ENCODE measurements at places on chromosomes 6 and 20. TPM values are rescaled to one million over a fixed set of nuclear protein-coding genes. Genes with fewer than 3 reads are reported as not detected.

GRCh38 chr6:65259059-65259458 lies 448.0 kb downstream of the EYS start:
- no peaks in the 10 kb centered on the region for H3K36me3 ChIP-seq
- DNase-seq, result no peak
- no peaks in the 10 kb centered on the region for H3K27me3 ChIP-seq
- no peak overlapping the region for H3K27ac ChIP-seq

GRCh38 chr6:145155411-145155810 lies 579.9 kb downstream of the EPM2A start:
- H3K4me1 ChIP-seq, result no peaks in the 10 kb centered on the region
- DNase-seq, result no peak
- H3K4me3 ChIP-seq, result no peak overlapping the region
- H3K27me3 ChIP-seq, result no peaks in the 10 kb centered on the region

The C6orf15 gene
- not detected for total RNA-seq

- no peak overlapping the region for H3K27ac ChIP-seq
- H3K4me1 ChIP-seq, result peaks cover 6% of the 10 kb centered on the region
- no peaks in the 10 kb centered on the region for H3K27me3 ChIP-seq
- DNase-seq, result no peak
- no peak overlapping the region for H3K4me3 ChIP-seq
- no peaks in the 10 kb centered on the region for H3K36me3 ChIP-seq
These were observed 1.7 kb upstream of the ADGRF5 start for GRCh38 chr6:46923476-46923875.

GRCh38 chr6:66265737-66266136 lies 558.7 kb upstream of the EYS start:
- H3K27ac ChIP-seq, result no peak overlapping the region
- no peak for DNase-seq
- no peaks in the 10 kb centered on the region for H3K4me1 ChIP-seq
- no peak overlapping the region for H3K4me3 ChIP-seq
- no peaks in the 10 kb centered on the region for H3K36me3 ChIP-seq
- no peaks in the 10 kb centered on the region for H3K27me3 ChIP-seq

DNA sequence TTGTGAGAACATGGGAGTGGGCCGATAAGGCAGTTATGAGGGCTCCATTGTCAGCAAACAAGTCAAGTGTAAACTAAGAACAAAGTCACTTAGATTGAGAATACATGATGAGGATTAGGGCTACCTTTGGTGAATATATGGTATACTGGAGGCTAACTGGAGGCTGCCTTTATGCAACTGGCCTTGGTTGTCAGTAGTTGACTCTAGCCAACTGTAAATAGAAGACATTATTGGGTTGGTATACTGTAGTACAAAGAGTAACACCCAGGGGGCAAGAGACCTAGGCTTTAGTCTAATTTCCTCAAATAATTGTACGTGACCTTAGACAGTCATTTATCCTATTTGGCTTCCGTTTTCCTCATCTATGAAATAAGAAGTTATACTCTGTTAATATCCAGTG lies 235.2 kb downstream of the ARID1B start:
- H3K27me3 ChIP-seq, result no peaks in the 10 kb centered on the region
- no peak overlapping the region for H3K4me3 ChIP-seq
- no peaks in the 10 kb centered on the region for H3K4me1 ChIP-seq
- H3K36me3 ChIP-seq, result no peaks in the 10 kb centered on the region
- no peak overlapping the region for H3K27ac ChIP-seq
- DNase-seq, result no peak

DNA sequence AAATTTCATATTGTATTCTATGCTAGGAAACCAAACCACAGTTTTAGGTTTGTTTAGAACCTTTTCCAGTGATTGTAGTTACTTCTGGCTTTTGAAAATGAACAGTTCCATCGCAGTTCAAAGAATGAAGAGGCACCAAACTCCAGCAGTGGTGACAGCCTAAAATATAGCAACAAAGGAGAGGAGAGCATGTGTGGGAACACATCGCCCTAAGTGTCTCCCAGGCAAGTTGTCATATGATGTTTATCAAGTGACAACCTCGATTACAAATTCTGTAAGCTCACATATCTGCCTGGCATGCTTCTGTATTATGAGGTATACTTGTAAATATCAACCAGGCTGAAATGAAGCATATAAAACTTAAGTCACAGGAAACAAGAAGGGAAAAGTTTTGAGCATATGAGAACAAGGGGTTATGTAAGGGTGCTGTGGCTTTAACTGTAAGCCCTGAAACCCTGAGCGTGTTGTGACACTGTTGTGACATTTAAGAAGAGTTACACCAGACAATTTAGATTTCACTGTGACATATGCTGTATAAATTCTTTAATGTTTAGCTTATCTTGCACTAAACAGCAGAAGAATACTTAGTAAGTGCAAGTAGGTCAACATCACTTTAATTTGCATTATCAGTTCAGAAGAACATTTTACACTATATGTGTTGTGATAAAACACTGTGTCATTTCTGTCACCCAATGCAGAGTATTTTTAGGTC lies 29.1 kb upstream of the FBXL4 start:
- no peak for DNase-seq
- no peak overlapping the region for H3K4me3 ChIP-seq

GRCh38 chr6:44678252-44678935 lies 290.9 kb downstream of the CDC5L start:
- H3K4me1 ChIP-seq, result no peaks in the 10 kb centered on the region
- H3K27me3 ChIP-seq, result no peaks in the 10 kb centered on the region
- H3K36me3 ChIP-seq, result no peaks in the 10 kb centered on the region
- H3K4me3 ChIP-seq, result no peak overlapping the region

The DDO gene
- total RNA-seq, result 0.32 TPM

GRCh38 chr6:15036690-15037245 lies 209.1 kb upstream of the JARID2 start:
- no peak overlapping the region for H3K4me3 ChIP-seq
- no peaks in the 10 kb centered on the region for H3K36me3 ChIP-seq
- no peak overlapping the region for H3K27ac ChIP-seq

DNA sequence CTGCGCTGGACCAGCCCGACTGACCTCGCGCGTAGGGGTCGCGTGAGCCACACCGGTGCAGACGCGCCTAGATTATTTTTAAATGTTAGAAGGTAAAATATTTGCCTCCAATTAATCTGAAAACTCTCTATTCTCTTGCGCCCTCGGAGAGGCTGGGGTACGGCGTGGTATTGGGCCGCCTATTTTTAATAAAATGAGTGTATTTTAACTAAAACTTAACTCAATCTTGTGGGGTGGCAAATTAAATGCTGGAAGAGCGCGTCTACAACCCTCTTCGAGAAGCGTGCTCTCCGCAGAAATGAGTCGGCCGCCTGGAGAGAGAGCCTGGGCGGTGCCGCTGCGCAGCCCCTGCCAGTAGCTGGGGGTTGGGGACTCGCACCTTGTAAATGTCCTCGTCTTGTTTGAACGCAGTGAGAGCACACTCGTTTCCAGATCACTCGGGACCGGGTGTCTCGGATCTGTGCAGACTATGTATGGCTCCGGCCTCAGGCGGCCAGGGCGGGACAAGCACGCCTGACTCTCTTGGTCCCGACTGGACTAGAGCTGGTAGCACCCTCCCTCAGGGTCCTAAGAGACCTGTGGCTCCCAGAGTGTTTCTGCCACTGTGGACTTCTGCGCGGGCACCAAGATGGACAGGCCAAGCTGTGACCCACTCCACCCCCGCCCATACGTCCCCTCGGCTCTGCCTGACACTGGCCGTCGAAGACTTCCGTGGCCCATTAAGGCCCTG lies 2.0 kb upstream of the MAFB start:
- H3K27me3 ChIP-seq, result no peaks in the 10 kb centered on the region
- peak overlapping the region; percentile 60 for H3K4me3 ChIP-seq
- no peak for DNase-seq
- no peaks in the 10 kb centered on the region for H3K4me1 ChIP-seq

The METTL24 gene
- 2.0 TPM for total RNA-seq

GRCh38 chr6:27806981-27807440 lies 105.2 kb downstream of the OR2B2 start:
- peaks cover 6% of the 10 kb centered on the region for H3K4me1 ChIP-seq
- peak overlapping the region; percentile 84 for H3K27ac ChIP-seq
- H3K36me3 ChIP-seq, result no peaks in the 10 kb centered on the region
- no peaks in the 10 kb centered on the region for H3K27me3 ChIP-seq

GRCh38 chr6:137493218-137494038 lies 766 bp downstream of the OLIG3 start:
- no peaks in the 10 kb centered on the region for H3K4me1 ChIP-seq
- H3K27ac ChIP-seq, result no peak overlapping the region
- H3K27me3 ChIP-seq, result peaks cover 15% of the 10 kb centered on the region
- no peaks in the 10 kb centered on the region for H3K36me3 ChIP-seq
- no peak for DNase-seq

DNA sequence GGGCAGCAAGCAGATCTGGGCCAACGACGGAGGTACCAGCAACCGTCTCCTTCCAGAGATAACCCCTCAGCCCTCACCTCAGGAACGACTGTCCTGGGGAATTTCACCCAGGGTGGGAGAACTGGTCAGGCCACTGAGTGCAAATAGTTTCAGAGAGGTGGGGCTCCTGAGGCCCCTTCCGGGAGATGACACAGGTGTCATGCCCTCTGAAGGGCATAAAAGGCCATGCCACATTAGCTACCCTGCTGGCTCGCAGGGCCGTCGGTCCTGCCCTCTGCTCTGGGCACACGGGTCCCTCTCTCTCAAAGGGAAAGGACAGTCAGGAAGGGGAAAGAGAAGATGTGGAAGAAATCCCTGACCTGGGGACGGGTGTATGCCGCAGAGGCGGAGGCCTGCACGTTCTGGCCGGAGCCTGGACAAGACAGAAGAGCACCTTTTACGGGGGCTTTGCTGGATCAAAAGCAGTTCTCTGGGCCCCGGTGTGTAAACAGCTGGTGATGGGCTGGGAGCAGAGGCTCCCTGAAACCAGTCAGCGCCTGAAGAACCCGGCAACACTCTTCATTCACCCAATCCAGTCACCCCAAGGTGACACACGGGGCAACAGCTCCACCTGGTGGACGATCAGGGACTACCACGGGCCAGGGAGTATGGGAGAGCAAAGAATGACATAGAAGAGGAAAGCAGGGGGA lies 6.4 kb upstream of the TAF8 start:
- H3K36me3 ChIP-seq, result no peaks in the 10 kb centered on the region
- no peaks in the 10 kb centered on the region for H3K27me3 ChIP-seq
- peaks cover 29% of the 10 kb centered on the region for H3K4me1 ChIP-seq
- peak overlapping the region; percentile 95 for H3K27ac ChIP-seq
- H3K4me3 ChIP-seq, result peak overlapping the region; percentile 5
- peak; percentile 89 for DNase-seq

- no peaks in the 10 kb centered on the region for H3K27me3 ChIP-seq
- H3K36me3 ChIP-seq, result no peaks in the 10 kb centered on the region
- no peak overlapping the region for H3K27ac ChIP-seq
- H3K4me3 ChIP-seq, result no peak overlapping the region
- no peak for DNase-seq
- no peaks in the 10 kb centered on the region for H3K4me1 ChIP-seq
These were observed 696 bp downstream of the TREML1 start for GRCh38 chr6:41153451-41153850.

The SLCO4A1 gene
- total RNA-seq, result 160 TPM

The NOL7 gene
- total RNA-seq, result 32.2 TPM

- H3K36me3 ChIP-seq, result no peaks in the 10 kb centered on the region
- H3K4me3 ChIP-seq, result no peak overlapping the region
- H3K4me1 ChIP-seq, result no peaks in the 10 kb centered on the region
- H3K27ac ChIP-seq, result no peak overlapping the region
- DNase-seq, result no peak
- H3K27me3 ChIP-seq, result no peaks in the 10 kb centered on the region
These were observed 22.4 kb downstream of the IL17A start for GRCh38 chr6:52208612-52209011.

GRCh38 chr20:16639027-16639941 lies 66.0 kb upstream of the KIF16B start:
- no peaks in the 10 kb centered on the region for H3K4me1 ChIP-seq
- no peaks in the 10 kb centered on the region for H3K36me3 ChIP-seq
- DNase-seq, result no peak
- no peak overlapping the region for H3K27ac ChIP-seq
- H3K4me3 ChIP-seq, result no peak overlapping the region
- H3K27me3 ChIP-seq, result no peaks in the 10 kb centered on the region

The ARFRP1 gene
- total RNA-seq, result 50.8 TPM

The TTK gene
- not detected for total RNA-seq

Measured in ascending aorta (tissue), 2 donors.